Left renal pelvis (tissue), 4 donors: ENCODE measurements at places on chromosomes 7 and 10. TPM values are rescaled to one million over a fixed set of nuclear protein-coding genes. Genes with fewer than 3 reads are reported as not detected.

- DNase-seq: peak; percentile 22
Measured at GRCh38 chr7:31744294-31744874, 57.4 kb downstream of the PPP1R17 start.

- no peak for DNase-seq
Measured at GRCh38 chr10:78759456-78760120, 309.2 kb upstream of the ZMIZ1 start.

FXYD4 gene
- polyA plus RNA-seq: 0.50 TPM

DNA sequence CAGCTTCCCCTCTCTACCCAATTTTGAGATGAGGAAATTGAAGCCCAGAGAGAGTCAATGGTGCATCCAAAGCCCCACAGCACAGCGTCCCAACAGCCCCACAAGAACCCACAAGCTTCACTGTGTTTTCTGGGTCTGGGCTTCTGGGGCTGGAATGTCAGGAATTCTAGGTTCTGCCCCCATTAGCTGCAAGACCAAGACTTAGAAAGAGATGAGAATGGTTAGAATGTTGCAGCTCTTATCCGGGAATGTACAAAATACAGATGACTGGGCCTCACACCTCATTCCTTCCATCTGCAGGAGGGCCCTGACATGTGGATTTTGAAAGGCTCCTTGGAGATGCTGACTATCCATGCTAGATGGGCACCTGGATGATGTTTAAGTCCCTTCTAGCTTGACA, 6.0 kb upstream of the SGPL1 start:
- DNase-seq: no peak

SYPL1 gene
- 154 TPM for polyA plus RNA-seq

PAX4 gene
- polyA plus RNA-seq: not detected

COBL gene
- polyA plus RNA-seq: 16.0 TPM

VSIR gene
- polyA plus RNA-seq: 11.9 TPM

DNA sequence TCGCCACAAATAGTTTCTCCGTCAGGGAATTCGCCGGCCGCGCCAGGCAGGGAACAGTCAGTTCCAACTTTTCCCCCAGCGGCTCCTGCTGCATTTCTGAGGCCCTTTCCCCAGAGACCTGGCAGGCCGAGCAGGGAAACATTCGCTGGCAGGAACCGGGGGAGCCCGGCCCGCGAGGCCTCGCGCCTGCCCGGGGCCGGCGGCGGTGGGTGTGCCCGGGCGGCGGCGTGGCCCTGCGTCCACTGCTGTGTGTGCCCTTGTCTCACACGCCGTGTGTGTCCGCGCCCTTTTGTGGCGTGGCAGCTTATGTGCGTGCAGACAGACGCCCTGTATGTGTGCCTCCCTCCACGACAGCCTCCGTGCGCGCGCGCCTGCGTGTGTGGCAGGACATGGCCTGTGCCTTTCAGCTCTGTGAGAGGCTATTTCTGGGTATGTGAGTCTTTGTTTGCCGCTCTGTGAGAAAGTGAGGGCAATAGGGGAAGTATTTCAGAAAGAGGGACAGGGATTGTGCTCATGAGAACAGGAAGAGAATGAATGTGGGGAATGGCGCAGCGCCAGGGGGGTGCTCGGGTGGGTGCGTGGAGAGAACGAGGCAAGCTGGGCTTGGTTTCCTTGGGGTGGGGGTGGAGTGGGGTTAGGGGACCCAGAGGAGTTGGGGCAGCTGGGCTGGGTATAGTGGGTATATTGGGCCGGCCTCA, 689 bp upstream of the SMARCD3 start:
- no peak for DNase-seq

MYL10 gene
- polyA plus RNA-seq: 0.22 TPM

DNA sequence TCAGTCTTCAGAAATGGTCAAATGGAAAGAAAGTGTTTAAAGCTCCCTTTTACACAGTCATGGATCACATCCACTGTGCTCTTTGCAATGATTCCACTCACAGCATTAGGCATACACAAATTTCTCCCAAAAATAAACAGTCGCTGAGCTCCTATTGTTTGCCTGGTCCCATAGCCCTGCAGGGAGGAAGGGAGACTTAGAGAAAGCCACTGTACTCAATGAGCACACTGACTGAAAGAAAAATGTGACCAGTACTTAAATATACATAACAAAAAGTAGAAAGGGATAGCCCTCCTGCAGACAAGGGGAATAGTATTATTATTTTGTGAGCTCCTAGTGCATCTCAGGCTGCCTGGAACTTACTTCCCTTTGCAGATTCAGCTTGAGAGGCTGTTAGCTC, 853.2 kb downstream of the GRID1 start:
- DNase-seq: no peak

DNA sequence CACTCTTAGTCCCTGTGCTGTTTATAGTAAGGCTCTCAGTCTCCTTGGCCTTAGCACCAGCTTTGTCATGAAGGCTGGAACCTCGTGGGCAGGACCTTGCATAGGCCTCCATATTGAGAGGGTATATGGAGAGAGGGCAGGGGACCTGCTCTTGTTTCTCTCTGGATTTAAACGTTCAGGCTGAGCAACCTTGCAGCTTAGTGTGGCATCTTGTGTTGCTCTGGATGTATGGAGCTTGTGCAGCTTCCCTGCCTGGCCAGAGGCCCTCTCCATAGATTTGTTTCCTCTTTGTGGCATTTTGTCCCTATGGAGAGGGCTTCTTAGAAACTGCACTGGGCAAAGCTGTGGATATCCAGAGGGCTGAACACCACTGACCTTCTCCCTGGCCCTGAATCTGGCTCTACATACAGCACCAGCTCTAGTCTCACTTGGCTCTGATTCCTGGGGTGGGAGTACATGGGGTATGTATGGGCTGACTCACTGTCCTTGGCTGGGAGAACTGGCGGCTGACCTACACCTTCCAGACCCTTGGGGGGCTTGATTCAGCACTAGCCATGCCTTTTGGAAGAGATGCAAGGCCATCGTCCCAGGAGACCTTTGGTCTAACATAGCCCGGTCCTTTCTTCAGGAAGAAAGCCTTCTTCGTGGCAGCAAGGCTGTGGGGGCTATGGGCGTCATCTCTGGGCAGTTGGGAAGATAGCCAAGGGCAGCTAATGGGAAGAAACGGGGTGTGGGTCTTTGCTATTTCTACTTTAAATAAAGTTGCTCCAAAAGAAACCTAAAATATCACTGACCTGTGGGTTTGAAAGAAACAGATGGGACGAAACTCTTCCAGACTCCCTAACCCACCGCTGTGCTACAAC, 30.5 kb downstream of the ITPRIP start:
- DNase-seq: no peak

DNA sequence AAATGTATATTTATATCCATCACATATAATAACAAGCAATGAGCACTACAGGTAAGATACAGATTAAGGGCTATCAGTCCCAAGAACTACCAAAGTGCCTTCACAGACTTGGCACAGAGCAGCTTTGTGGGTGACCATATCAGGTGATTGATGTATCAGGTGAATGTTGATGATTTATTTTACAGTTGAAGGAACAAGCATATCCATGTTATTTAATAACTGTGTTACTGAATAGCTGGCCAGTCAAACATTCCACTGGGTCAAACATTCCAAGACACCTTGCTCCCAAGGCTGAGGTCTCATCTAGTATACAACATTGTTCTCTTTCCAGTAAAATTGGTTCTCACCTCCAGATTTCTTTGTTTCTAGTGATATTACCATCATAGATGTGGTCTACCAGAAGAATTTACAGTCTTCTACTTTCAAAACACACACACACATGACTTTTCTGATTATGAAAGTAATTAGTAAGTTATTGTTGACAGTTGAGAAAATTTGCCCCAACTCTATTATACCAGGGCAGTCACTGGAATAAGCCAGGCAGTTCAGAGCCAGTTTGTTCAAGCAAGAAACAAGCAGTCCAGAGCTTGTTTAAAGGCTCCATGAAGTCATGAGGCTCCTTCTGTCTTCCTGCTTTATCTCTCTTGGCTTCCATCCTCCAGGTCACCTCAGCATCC, 68.2 kb downstream of the ELAPOR2 start:
- DNase-seq: no peak

ABCB1 gene
- 21.9 TPM for polyA plus RNA-seq

DNA sequence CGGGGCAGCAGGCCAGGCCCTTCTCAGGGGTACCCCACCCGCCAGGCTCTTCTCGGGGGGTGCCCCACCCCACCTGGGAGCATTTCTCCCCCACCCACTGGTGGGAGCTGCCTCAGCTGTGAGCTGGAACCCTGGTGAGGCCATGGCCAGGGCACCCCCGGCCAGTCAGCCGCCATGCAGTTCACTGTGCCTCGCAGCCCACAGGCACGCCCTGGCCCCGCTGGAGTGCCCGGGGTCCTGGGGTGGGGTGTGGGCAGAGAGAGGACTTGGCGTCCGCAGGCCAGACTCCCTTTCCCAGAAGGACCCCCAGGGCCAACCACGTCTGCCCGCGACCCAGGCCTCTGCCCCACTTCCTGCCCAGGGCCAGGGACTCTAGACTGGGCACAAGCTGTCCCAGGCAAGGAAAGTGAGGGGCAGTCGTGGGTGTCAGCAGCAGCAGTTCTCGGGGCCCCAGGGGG, 13.1 kb downstream of the DPYSL4 start:
- no peak for DNase-seq

GRCh38 chr7:87216701-87217508, 2.6 kb downstream of the TMEM243 start:
- DNase-seq: no peak

DNA sequence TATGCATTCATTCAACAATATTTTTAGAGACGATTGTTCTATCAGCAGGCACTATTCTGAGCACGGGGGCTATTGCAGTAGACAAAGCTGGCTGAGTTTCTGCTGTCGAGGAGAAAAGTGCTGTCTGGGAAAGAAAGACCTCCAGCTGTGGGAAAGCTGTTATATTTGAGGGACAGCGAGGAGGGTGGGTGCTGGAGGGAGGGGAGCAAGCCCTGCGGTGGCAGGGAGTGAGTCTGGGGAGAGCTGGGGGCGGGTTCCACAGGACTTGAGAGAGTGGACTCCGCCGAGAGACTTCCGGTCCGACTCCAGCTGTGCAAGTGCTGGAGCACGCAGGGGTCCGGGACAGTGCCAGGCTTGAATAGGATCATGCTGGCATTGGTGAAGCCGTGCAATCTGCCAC, 602.1 kb upstream of the FOXK1 start:
- no peak for DNase-seq

DNA sequence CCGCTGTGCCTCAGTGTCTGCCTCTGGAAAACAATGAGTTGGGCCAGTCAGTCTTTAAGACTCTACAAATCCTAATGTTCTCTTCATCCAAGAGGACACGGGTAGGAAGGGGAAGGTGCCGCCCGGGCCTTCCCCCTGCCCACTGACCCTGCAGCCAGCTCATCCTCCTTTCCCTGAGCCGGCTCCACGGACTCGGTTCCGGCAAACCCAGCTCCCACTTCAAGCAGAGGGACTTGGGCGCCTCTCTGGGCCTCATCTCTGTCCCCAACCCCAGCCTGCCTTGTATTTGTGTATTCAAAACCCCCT, 95.6 kb downstream of the C10orf105 start:
- no peak for DNase-seq

GRCh38 chr7:18889436-18889835, 228.0 kb downstream of the TWIST1 start:
- no peak for DNase-seq

- no peak for DNase-seq
Measured at GRCh38 chr7:17298840-17299482, 509 bp downstream of the AHR start.

GRCh38 chr10:97499561-97500296, 1.0 kb downstream of the UBTD1 start:
- DNase-seq: no peak

- DNase-seq: no peak
Measured at GRCh38 chr7:10952588-10952987, 21.1 kb upstream of the PHF14 start.

DNA sequence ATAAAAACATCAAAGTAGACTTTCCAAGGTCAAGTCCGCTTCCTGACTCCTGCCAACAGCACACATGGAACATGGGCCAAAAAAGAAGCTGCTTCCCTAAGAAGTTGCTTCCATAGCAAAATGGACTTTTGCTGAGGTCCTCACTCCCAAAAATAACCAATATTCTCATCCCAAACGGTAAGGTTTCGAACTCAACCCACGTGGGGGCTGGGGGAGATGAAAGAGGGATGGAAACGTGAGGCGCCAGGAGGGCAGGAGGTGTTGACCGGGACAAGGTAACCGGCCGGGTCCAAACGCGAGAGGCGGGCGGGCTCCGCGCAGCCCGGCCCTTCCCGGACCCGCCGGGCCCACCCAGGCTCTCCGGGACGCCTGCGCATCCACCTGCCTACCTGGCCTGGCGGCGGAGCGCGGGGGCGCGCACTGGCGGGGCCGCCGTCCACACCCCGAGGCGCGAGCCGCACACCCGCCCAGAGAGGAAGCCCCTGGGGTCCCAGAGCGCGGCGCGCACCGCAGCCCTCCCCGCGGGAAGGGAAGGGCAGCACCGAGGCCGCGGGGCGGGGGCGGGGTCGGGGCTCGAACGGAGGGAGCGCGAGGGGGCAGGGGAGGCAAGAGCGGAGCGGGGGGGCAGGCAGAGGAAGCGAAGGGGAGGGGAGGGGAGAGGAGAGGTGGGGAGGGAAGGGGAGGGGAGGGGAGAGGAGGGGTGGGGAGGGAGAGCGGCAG, 742 bp downstream of the LMBR1 start:
- DNase-seq: no peak

NET1 gene
- polyA plus RNA-seq: 120 TPM

NT5C2 gene
- polyA plus RNA-seq: 104 TPM

C7orf33 gene
- not detected for polyA plus RNA-seq

DNA sequence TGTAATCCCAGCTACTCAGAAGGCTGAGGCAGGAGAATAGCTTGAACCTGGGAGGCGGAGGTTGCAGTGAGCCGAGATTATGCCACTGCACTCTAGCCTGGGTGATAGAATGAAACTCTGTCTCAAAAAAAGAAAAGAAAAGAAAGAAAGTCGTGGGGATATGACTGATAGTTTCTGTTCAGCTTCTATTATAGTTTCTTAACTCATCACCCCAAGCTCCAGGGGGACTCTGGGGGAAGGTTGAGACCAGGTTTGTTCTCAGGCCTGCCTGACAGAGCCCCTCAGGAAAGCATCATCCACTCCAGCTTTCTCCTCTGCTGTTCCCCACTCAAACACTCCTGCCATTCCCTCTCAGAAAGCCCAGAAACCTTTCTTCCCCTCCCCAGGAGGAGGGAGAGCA, 542.4 kb upstream of the GALNT17 start:
- no peak for DNase-seq

GRCh38 chr7:142859829-142860228, 5.0 kb downstream of the EPHB6 start:
- no peak for DNase-seq

DNA sequence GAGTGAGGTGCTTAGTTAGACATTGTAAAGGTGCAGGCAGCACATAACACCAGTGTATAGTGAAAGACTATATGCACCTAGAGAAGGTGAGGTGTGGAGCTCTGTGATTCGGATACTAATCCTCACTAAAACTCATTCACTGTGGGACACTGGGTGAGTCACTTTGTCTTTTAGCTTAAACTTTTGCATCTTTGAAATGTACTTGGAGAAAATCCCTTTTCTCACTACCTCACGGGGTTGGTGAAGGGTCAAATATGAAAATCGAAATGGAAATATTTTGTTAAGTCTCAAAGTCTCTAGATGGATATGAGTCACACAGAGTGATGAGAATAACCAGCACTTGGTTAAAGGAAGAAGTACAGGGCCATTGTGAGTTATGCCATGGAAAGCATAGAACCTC, 38.0 kb downstream of the MDFIC start:
- DNase-seq: no peak

GRCh38 chr7:51366172-51366728, 49.6 kb upstream of the COBL start:
- no peak for DNase-seq
